Brain pericyte (primary cell): ENCODE measurements at places on chromosomes 11 and 22.

DNA sequence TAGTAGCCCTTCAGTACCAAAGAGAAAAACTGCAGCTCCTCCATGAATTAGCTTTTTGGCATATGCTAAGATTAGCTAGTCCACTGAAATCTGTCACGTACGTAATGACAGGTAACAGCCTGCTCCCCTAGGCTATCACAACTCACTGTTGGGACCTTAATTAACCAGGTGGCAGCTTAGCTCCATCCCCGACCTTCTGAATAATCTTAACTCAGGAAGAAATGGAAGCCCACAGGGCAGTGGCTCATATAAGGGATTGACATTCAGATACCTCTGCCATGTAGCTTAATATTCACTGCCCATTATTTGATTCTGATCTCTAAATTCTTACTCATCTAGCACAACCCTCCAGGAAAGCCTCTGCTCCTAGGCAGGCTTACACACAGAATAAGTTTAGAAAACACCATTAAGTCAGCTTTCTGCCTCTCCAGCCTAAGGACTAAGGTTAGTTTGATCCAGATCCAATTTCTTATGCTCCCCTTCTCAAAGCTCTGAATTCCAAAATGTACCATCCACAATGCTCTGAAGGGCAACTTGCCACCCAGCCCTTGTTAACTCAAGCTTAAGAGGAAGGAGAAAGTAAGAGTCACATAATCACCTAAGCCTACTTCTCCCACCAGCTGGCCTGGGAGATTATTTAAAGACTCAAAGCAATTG is 5.0 kb downstream of the HSPA8 start:
- no peak for DNase-seq

DNA sequence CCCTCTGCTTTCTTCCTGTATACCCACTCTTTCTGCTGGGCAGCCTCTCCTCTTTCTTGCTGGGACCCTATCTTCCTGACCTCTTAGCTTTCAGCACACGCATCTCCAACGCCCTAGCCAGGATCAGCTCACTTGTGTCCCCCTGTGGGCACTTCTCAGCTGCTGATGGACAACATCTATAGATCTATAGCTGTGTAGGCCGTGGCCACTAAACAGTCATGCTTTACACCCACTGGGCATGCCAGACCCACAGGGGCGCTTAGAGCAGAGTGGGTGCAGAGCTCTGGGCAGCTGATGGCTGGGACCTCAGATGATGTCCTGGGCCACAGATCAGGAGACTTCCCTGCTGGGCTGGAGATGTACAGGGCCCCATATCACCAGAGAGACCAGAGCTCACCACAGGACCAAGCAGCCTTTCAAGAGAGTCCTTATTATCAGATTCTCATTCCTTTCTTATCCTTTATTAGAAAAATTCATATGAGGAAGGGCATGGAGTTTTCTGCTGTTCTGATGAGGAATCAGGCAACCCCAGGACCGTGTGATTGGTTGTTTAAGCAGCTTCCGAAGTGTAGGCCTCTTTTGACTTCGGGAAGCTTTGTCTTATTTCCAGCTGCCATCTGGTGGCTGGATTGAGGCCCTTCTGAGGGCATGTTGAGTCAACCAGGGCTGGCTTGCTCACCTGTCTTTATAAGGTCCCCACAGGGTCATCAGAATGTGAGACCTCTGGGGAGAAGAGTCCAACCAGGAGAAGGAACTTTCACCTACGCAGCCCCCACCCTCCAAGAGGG is 60.5 kb downstream of the OSBP2 start:
- no peak for DNase-seq

- no peak for DNase-seq
These were observed 155.8 kb downstream of the DSCAML1 start for GRCh38 chr11:117641008-117641915.

DNA sequence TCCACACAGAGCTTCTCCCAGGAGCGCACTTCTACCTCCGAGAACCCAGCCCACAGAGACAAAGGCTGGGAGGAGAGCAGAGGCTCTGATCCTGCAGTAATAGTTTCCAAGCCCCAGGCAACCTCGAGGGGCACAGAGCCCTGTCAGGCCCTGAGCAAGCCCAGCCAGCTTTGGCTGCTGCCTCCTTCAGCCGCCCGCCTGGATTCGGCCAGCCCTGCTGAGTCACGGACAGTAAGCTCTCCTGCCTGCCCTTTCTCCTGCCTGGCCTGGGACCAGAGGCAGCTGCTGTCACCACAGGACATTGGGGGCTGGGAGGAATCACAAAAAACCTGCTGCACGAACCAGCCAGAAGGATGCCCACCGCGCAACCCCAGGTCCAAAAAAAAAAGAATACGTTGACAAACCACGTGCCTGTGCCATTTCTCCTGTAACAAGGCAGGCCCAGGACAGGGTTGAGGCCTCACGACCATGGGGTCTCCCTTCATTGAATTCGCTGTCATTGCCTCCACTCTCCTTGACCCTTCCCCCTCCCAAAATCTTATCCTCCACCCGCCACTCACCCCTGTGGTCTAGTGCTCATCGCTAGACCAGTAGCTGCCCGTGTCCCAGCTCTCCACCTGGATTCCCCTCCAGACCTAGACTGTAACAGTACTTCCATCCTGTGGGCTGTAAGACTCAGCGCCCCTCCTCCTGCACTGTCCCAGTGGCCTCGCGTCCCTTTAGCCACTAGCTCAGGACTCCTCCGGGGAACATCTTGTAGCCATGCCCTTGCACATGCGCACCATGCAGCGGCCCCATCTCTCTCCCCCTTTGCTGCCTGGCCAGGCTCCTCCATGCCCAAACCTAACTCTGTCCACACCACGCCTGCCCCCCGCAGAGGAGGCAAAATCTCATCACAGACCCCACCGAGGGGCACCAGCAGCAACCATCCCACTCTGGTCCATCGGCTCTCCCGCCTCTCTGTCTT is 7.4 kb upstream of the SLC22A12 start:
- DNase-seq = no peak

- no peak for DNase-seq
These were observed 847 bp upstream of the NDUFA6 start for GRCh38 chr22:42091455-42091782.

DNA sequence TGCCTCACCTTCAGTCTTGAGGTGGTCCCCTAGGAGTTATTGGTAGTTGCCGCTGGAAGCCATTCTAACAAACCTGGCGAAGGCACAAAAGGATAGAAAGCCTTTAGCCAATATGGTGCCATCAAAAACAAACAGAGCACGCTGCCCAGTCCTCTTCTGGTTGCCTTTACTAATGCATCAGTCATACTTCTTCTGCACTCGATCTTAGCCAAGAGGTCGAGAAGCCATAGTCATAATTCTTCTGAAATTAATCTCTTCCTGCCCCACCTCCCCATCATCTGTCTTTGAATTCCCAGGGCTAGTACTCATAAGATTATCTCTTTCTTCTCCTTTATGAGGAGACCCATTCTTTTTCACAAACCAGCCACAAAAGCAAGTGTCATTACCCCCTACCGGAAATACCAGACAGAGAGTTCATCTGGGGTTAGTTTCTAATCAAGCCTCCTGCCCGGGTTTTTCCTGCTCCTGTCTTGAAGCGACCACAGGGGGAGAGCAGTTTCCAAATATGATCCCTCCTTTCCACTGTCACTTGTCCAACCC is 21.4 kb upstream of the EHF start:
- DNase-seq = no peak

GRCh38 chr11:95378111-95378510 is 147.1 kb upstream of the SESN3 start:
- DNase-seq = no peak

DNA sequence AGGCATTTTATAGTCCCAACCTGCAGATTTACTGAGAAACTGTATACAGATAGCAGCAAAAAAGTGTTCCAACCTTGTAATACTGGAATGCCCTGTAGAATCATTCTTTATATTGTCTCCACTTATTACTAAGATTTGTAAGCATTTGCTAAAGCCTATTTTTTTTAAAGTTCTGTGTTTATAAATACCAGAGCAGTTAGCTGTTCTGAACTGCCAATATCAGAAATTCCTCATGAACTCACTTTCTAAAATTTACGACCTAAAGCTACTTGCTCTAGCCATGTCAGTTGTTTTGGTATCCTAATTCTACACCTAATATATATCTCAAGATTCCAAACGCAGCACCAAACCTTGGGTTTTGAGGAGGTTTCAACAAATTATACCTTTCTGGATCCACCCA is 103.2 kb downstream of the C11orf65 start:
- DNase-seq = no peak

DNA sequence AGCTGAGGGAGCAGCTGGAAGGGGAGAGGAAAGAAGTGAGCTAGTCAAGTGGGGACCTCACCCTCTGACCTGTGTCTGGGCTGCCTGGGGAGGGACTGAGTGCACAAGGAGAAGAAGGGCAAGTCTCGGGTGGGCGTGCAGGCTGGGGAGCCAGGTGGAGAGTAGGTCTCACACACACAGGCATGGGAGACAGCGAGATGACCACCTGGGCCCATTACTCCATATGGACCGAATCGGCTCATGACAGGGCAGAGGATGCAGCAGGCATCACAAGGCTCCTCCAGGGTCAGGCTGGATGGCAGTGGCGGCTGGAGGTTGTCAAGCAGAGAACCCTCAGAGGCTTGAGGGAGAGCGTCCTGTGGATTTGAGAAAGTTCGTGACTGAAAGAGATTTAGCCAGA is 63.5 kb downstream of the CEP164 start:
- no peak for DNase-seq

DNA sequence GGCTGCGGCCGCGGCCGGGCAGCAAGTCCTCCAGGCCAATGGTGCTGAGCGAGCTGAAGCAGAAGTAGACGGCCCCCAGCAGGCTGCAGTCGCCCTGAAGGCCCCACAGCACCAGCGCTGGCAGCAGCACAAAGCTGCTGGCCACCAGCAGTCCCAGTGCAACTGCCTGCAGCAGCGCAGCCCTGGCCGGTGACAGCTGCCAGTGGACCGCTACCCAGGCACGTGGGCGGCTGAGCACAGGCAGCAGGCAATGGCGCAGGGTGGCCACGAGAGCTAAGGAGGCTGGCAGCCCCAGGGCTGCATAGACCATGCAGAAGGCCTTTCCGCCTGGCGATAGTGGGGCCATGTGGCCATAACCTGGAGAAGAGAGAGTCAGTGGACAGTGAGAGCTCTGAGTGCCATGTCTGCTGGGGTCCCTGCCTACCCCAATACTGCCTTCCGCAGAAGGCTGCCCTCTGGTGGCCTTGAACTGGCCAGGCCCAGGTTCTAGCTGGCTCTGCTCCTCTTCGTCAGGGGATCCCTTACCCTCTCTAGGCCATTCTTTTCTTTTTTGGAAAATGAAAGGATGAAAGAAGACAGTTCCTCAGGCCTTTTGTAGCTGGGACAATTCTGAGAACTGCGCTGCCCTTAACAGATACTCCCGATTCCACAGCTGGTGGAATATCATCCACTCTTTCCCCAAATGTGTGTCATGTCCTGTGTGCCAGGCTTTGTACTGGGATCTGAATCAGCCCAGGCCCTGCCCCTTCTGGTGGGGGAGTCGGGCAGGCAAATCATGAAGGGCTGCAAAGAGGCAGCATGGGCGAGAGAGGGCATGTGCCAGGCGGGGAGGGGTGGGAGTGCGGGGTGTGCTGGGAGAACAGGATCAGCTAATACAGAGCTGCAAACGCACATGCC is 1.8 kb downstream of the KCNK7 start:
- no peak for DNase-seq

DNA sequence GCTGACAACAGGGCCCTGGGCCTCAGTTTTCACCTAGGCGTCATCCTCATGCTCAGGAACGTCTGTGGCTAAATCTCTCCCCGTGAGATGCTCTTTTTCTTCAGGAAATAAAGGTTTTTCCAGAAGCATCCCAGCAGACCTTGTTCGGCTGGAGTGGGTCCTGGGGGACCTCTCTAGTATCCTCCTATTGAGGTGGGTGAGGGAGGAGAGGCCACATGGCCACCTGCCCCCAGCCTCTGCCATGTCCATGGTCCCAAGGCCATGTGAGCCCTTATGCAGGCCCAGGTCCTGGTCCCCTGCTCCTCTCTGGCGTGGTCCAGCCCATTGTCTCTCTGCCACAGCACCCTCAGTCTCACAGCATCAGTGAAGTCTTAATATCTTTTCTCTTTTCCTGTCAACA is 22.0 kb downstream of the ALG12 start:
- DNase-seq = no peak

DNA sequence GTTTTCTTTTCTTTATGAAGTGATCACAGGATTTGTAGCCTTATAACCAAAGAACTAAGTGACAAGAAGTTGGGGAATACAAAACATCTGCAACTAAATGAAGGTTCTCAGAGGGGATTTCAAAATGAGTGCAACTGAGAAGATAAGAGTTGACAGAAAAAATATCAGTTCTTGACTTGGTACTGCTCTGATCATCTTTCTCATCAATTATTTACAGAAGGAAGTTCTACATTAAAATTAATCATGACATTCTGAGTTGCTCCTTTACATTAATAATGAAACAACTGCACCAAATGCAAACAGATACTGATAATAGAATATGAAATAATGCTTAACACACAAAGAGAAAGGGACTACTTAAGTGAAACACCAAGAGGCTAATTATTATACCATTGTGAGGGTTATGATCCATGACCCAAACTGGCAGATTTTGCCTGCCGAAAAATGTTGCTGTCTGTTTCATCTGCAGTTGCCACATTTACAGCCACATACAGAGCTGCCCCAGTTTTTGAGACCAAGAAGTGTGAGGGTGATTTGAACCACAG is 561.9 kb upstream of the ANO5 start:
- no peak for DNase-seq

GRCh38 chr11:63814383-63814736 is 1.1 kb downstream of the SPINDOC start:
- no peak for DNase-seq

DNA sequence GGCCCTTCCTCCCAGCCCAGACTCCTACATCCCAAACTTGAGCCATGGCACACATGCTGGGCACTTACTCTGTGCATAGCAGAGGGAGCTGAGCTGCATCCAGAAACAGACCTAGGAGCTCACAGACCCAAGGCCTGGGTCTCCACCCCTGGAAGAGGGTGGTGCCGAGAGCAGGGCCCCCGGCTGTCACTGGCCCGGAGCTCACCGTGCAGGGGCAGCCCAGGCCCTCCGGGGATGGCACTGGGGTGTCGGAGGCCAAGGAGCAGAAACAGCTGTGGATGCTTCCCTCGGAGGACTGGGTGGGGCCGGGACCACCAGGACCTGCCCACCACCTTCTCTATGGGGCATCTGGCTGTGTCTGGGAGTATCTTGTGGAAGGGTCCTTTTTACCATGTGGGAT is 4.3 kb upstream of the APOBEC3A start:
- no peak for DNase-seq

DNA sequence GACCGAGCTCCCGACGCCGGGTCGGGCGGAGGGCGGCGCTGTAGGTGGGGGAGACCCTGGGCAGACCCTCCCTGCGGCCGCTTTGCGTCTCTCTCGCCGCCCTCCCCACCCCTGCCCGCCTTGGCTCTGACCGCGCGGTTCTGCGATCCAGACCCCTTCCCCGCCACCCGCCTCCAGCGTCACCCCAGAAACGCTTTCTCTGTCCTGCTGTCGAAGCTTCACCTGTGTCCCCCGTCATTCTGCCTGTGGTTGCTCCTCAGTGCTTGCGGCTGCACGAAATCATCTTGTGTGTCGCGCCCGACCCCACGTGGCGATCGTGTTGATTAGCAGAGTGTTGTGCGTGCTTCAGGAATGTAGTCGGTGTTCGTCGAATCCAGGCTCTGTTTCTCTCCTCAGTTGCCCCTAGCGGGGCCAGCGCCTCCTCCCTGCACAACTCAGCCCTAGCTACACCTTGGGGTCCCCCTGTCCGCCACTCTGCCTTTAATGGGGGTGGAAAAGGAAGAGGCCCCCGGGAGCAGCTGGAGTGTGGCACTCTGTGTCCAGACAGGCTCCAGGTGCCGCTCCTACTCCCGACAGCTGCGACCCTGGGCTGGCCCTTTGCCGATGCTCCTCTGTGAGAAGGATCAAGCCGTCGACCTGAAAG is 851 bp downstream of the PTDSS2 start:
- DNase-seq = no peak

- no peak for DNase-seq
These were observed 12.0 kb downstream of the ETS1 start for GRCh38 chr11:128575174-128575960.
